HepG2 (cell line): ENCODE measurements at places on chromosomes 6 and 20.

GRCh38 chr6:168885751-168886742 lies 367.6 kb downstream of the THBS2 start:
- no peak for DNase-seq

GRCh38 chr6:110590821-110591351 lies 114.5 kb upstream of the SLC22A16 start:
- DNase-seq, result no peak

GRCh38 chr6:84227044-84227433 lies 404 bp downstream of the CEP162 start:
- DNase-seq, result no peak

DNA sequence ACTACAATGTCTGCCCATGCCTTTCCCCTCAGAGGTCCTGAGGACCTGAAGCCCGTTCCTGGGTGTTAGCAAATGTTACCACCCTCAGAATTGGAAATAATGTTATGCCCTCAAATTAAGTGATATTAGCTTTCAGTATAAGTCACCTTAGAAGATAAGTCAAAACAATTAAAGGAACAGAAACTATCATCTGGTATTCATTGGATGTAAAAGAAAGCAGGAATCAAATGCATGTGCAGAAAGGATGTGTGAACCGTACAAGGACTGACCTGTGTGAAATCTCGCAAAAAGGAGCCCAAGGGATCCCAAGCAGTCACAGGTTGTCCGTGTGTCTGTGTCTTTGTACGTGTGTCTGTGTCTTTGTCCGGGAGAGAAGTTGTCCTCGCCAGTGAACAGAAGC lies 51.6 kb upstream of the TAB2 start:
- no peak for DNase-seq

DNA sequence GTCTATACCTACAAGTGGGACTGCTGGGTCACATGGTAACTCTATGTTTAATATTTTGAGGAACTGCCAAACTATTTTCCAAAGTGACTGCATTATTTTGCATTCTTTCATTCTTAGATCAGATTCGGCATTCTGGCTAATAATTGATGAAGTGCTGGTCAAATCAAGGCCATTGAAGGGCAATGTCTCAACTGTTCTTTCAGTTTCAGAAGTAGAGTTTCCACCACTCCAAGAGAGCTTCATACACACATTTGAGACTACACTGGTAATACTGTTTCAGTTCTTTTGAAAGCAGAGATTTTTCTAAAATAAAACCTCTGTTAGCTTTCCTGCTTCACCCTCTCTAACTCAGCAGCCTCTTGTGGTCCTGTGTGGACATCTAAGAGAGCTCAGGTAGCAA lies 154.5 kb downstream of the CFAP61 start:
- DNase-seq, result no peak

- no peak for DNase-seq
Observed at GRCh38 chr6:111154981-111155380, 67.7 kb downstream of the SLC16A10 start.

GRCh38 chr20:17580895-17581294 lies 11.0 kb downstream of the DSTN start:
- DNase-seq, result no peak

- no peak for DNase-seq
Observed at GRCh38 chr6:29816030-29816429, 11.6 kb upstream of the HLA-G start.

DNA sequence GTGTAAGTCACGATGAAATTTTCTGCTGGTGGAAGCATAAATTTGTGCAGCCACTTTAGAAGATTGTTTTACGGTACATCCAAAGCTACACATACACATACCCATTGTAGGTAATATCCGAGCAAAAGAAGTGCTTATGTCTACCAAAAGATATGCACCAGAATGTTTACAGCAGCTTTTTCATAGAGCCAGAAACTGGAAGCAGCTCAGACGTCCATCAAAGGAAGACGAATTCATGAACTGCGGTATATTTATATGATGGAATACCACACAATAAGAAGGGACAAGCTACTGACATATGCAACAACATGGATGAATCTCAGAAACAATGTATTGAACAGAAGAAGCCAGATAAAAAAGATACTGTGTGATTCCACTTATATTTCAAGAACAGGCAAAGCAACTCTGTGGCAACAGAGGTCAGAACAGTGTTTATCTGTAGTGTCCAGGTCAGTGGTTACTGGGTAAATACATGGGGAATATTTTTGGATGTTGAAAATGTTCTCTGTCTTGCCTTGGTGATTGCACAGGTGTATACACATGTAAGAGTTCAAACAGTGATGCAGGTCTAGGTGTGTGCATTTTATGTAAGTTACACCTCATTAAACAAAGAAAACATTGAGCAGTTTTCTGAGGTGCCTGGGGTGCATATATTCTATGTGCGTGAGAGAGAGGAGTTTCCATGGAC lies 51.9 kb upstream of the EXOC2 start:
- no peak for DNase-seq

DNA sequence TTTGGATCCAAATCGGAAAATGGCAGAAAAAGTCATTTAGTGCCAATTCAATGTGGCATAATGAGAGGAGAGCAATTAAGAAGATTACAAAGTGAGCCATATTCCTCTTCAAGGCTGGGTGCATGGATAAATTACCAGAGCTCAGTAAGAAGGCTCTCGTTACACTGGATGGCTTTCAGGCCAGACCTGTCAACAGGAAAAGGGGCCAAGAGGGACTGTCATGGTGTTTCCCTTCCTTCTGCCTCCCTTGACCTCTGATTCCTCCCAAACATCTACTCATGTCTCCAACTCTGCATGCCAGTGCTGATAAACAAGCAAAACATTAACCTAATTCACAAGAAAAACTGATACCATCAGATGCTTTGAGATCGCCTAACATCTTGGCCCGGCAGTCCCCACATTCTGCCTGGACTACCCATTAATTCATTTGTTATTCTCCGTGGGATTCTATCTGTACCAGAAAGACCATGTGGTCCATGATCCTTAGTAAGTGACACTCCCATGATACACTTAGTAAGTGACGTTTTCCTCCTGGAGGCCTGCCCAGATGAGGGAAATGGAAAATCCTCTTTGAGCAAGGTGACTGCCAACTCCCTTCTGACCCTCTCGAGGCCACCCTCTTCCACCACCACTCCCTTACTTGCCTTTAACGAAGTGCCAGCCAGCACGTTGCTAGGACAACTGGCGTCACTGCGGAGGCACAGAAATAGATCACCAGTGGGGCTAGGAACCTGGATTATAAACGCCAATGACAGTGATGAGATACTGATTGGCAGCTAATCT lies 239.2 kb downstream of the GMPR start:
- no peak for DNase-seq
